ENCODE measurements at places on chromosomes 16 and 17.

GRCh38 chr16:49528060-49528865 is 154.7 kb downstream of the C16orf78 start:
- no peak for DNase-seq

- DNase-seq = no peak
Observed at GRCh38 chr16:53962041-53962440, 258.1 kb downstream of the FTO start.

DNA sequence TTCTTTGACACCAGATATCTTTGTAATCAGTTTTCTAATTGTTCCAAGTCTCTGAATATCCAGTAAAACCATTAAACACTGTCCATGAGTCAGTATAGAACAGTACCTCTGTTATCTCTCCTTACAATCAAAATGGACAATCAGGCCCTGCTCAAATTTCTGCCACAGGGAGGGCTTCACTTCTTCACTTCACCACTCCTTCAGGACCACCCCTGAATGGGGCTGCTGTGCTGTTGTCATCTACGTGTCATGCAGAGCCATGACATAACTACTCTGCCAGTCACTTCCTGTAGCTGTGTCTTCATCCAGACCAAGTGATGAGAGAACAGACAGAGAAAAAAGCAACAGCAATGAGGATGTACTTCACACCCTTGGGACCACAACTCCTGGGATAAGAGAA is 116.9 kb downstream of the TANC2 start:
- no peak for DNase-seq

DNA sequence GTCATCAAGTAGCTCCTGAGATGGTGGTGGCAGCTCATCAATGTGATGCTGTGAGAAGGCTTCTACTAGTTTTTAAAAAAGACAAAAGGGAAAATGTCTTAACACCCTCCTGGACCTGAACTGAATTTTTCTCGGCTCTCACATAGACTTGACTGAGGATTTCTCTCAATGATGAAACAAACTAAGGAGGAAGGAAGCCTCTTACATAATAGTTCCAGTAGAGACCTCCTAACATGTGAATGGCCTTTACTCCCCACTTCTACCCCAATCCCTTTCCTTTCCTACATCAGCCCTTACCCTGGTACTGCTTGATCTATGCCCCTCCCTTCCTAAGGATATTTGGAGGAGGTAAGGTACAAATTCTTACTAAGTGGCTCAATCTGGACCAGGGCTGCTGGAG is 54.8 kb upstream of the MTMR4 start:
- DNase-seq = no peak

- no peak for DNase-seq
Observed at GRCh38 chr17:64223283-64223682, 39.8 kb downstream of the TEX2 start.

DNA sequence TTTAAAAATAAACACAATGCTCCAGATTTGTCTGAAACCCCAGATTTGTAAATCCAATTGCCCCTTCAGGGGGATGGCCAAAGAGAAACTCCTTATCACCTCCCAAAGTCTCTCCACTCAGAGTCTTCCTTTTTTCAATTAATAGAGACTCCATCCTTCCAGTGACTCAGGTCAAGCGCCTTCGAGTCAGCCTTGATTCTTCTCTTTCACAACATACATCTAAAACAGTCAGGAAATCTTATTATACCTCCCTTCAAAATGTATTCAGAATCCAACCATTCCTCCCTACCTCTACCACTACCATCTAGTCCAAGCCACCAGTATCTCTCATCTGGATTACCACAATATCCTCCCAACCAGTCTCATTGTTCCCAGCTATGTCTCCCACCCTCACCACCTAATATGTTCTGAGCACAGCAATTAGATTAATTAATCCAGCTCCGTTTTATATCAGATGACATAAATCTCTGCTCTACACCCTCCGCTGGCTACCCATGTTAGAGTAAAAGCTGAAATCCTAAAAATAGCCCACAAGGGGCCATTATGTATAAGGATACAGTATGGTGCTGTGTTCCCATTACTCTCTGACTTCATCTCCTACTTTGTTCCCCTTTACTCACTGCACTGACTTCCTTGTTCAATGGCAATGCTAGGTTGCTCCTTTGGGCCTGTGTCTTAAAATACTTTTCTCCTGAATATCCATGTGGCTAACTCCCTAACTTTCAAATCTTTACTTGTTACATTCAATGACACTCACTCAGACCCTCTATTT is 11.8 kb downstream of the SIAH1 start:
- no peak for DNase-seq

GRCh38 chr17:74544991-74545842 is 698 bp downstream of the CD300C start:
- no peak for DNase-seq

DNA sequence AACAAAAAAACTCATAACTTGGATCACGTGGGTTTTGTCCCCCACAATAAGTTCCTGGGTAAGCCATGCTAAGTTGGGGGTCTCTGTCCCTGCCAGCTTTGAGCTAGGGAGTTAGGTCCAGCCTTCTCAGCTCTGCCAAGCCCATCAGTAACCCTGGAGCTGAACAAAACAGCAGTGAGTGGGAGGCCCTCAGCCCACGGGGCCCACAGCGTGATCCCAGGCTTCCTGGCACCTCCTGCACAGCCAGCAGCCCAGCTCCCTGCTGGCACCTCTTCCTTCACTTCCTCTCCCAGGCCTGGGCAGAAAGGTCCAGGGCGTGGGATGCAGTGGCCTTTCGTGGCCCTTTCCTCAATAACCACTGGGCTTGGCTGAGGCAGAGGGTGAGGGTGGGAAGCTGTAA is 35.5 kb upstream of the CDC42EP4 start:
- DNase-seq = no peak

- DNase-seq = no peak
Observed at GRCh38 chr16:68351991-68352431, 41.2 kb downstream of the PRMT7 start.

DNA sequence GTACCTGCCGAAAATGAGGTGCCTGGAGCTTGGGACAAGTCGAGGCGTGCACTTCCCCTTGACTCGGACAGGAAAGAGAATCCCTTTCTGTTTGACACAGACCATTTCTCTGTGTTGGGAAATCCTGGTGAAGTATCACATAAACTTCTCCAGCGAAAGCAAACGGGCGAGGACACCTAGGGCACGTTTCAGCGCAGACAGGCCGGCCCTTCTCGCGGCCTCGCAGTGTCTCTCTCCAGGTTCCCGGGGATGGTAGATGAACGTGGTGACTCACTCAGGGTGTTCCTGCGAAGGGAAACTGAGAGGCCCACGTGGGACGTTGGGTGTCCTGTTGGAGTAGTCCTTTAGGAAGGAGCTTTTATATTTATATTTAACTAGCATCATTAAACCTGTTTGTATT is 36.3 kb upstream of the ZNF750 start:
- no peak for DNase-seq

DNA sequence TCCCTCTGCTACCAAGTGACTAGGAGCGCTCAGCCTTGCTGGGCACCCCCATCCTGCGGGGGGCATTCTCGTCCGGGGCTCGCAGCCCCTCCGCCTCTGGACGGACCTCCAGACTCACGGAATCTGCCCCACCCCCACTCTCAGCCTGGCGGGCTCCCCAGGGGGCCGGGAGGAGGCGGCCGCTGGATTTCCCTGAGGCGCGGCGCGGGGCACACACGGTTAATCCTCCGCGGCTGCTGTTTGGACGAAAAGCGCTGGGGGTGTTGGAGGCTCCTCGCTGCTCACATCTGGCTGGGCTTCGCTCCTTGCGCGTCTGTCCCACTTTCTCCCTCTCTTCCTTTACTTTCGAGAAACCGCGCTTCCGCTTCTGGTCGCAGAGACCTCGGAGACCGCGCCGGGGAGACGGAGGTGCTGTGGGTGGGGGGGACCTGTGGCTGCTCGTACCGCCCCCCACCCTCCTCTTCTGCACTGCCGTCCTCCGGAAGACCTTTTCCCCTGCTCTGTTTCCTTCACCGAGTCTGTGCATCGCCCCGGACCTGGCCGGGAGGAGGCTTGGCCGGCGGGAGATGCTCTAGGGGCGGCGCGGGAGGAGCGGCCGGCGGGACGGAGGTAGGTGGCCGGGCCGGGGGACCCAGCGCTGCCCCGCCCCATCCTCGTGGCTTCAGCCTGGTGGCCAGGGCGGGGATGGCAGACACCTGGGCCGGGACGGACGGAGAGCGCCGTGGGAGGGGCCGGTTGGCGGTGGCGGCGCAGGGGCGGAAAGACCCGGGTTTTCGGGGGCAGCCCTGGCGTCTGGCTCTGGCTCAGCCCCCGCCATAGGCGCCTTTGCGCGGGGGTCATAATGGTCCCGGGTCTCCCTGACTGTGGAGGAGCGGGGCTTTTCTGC is at the start of gene C1QTNF1:
Gene C1QTNF1 (plus strand): TSS at position 284 of the 886 bp plus-strand sequence. CDS start 19,800 bp downstream, outside the sequence.
- no peak for DNase-seq

- DNase-seq = no peak
Observed at GRCh38 chr16:70468776-70469525, 14.6 kb downstream of the FCSK start.

DNA sequence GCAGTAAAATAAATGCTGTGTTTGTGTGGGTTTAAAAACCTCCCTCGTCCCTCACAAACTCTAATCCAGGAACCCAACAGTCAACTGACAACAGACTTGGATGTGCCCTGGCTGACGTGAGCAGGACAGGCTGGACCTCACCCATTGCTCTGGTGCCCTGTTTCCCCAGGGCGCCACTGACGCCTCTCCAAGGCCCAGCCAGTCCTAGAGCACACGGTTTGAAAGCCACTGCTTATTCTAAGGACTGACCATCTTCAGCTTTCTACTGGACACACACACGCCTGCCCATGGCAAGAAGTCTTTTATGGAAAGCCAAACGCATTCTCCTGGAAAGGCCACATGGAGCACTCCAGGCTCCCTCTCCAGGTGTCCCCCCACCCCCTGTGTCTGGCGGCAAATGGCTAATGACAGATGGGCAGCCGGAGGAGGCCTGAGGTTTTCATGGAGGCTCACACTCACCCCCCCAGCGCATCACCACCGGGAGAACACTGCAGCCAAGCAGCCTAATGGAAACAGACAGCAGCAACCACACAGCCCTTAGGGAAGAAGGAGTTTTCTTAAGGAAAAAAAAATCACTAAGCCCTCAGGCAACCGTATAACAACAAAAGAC is 319.2 kb downstream of the SOX9 start:
- no peak for DNase-seq

GRCh38 chr16:7335991-7336634 is 3.5 kb downstream of the RBFOX1 start:
- no peak for DNase-seq

DNA sequence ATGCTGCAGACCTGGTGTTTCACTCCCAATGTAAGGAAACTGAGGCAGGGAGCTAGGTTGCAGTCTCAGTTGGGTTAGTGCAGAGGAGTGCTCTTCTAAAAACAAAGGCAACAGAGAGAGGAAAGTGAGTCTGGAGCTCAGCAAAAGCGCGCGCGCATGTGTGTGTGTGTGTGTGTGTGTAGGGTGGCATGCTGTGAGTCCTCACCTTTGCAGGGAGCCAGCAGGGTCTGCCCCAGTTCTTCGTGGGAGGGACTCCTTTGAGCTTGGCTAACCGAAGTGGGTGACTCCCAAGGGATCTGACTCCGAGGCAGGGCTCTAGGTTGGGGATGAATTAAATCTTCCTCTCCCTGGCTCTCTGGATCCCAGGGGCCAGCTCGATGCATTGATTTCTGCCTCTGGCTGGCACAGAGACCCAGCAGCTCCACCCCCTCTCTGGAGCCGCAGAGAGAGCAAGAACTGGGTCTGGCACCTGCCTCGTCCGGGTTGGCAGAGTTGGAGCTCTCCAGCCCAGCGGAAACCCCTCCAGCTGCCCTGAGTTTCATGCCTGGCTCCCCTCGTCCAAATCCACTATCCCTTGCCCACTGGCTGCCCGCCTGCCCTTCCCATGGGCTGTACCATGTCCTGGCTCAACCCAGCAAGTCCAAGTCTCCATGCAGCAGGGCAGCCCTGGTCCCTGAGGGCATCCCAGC is 1.3 kb upstream of the BTBD17 start:
- DNase-seq = no peak

DNA sequence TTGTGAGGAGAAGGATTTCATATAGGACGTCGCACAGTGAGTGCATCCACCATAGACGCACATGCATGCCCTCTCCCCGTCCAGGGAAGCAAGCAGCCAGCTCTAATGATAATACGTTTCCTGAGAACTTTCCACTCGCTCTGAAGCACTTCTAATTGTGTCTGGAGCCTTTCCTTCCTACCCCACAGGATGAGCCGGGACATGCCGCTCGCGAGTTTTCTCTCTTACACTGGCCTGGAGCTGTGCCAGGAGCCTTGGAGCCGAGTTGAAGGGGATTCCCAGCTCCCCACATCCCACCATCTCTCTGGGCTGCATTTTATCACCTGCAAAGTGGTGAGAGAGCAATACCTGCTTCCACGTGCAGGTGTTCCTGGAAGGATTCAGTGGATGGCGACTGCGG is 368.1 kb downstream of the C16orf95 start:
- no peak for DNase-seq

DNA sequence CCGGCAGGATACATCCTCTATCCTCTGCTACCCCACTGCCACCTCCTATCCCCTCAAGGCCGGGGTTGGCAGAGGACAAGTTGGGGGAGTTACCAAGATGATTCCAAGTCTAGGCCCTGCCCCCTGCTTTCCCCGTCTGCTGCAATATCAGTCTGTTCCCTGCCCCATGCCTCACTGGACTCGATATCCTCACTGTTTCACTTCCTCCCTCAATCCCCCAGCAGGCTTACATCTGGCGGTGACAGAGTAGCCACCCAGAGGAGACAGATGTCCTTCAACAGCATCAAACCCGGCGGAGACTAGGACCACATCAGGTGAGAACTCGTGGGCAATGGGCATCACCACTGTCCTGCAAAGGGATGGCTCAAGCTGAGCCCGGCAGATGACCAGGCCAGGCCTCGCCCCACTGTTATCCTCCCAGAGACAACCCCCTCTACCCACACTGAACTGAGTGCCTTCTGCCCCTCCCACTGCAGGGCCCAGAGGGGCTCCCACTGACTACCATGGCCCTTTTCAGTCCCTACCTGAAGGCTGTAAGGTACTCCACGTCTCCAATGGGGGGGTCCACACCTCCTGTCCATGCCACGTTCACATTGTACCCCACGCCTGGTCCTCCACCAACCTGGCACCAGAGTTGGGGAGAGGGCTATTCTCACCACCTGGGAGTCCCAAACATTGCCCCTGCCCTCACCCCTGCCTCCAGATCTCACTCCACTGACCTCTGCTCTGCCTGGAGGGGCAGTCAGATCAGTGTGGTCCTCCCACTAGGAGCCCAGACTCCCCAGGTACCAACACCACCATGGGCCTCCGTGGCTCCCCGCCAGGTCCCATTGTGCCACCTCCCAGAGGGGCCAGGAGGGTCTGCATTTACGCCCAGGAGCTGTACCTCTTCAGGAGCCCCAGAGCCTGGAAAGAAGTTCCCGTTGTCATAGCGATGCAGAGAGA is 9.6 kb downstream of the G6PC3 start:
- DNase-seq = no peak
